Stimulated activated CD8-positive, alpha-beta memory T cell treated with anti-CD3 and anti-CD28 coated beads, Interleukin-7, amount 100 ng/mL, for 48 hours (primary cell): ENCODE measurements at places on chromosomes 5 and 9.

DNA sequence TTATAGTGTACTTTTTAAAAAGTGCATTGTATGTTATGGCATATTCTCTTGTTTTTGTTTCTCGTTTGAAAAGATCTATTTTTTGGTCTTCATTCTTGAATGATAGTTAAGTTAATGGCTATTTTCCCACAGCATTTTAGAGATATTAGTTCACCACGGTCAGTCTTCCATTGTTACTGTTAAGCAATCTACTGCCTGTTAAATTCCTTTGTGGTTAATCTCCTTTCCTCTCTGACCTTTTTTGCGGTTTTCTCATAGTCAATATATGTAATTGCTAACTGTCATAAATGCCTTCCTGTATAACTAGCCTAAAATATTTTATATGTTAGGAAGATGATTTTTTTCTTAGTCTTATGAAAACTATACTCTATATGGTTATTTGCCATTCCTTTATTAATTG lies 250.8 kb upstream of the FBXL7 start:
- no peak for DNase-seq

DNA sequence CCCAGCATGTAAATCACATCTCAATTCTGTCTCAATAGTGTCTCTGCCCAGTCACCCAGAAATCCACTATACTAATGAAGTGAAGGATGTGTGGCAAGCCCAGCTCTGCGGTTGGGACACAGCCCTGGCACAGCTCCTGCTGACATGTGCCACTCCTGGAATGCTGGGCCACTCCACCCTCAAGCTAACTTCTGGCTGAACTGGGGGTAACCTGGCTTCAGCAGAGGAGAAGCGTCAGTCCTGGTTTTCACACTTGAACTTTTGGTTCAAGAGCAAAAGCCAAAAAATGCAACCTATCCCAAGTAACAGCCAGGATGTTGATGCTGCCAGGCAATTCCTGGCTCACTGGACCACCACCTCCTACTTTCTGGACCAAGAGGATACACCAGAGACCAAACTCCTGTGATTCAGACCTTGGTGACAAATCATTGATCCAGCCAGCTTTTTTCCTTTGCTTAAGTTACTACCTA lies 86.4 kb downstream of the ARRDC3 start:
- no peak for DNase-seq

GRCh38 chr5:149448831-149449714 lies 70.0 kb upstream of the IL17B start:
- DNase-seq, result no peak

GRCh38 chr5:93607367-93608258 lies 24.6 kb downstream of the NR2F1 start:
- no peak for DNase-seq
